Small intestine (tissue), 16 donors: ENCODE measurements at places on chromosomes 6 and 20.

DNA sequence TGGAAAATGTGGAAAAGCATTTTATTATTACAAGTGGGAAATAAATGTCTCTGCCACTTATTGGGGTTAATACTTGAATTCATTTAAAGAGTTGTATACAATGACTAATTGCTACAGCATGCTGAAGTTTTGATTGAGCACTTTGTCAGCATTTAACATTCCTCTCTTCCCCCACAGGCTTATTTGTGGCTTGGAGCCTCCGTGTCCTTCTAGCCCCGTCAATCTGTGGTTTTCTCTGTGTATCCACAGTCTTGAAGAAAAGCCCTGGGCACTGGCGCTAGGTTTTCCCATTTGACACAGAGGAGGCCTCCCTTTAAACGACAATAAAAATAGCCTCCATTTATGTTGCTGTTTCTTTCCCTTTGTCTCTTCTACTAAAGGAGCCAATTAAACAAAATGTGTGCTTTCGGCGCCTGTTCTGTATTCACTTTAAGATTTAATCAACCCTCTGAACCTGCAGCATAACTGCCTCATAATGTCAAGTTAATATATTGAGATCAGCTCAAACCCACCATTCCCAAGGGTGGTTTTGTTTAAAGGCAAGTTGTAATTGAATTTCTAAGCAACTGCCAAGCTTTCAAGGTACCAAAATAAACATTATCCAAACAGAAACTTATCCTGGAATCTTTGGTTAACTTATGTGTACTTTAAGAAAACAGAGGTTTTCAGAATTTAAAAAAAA, 326.6 kb upstream of the RNF24 start:
- DNase-seq = no peak

GRCh38 chr6:42007286-42008137, 42.8 kb upstream of the TAF8 start:
- DNase-seq = peak; percentile 34

DNA sequence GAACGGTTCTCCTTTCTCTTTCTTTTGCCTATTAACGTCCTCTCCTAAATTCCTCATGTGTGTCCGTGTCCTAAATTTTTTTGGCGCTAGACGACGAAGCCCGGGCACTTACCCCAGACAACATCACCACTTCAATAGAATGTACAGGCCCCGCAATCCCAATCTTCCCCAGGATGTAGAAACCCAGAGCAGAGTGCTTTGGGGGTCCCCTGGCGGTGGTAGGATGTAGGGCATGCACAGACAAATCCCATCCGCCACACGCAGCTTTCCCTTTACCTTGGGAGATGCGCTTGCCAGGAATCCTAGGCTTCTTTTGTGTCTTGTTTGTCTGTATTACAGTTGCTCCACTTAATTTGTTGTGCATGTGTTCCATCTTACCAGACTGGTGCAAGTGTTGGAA, 417.3 kb upstream of the ARID1B start:
- DNase-seq = no peak

- DNase-seq = no peak
These were observed 365.7 kb upstream of the EPHA7 start for GRCh38 chr6:93784794-93785693.

GRCh38 chr6:55011034-55011433, 163.3 kb upstream of the HCRTR2 start:
- no peak for DNase-seq

DNA sequence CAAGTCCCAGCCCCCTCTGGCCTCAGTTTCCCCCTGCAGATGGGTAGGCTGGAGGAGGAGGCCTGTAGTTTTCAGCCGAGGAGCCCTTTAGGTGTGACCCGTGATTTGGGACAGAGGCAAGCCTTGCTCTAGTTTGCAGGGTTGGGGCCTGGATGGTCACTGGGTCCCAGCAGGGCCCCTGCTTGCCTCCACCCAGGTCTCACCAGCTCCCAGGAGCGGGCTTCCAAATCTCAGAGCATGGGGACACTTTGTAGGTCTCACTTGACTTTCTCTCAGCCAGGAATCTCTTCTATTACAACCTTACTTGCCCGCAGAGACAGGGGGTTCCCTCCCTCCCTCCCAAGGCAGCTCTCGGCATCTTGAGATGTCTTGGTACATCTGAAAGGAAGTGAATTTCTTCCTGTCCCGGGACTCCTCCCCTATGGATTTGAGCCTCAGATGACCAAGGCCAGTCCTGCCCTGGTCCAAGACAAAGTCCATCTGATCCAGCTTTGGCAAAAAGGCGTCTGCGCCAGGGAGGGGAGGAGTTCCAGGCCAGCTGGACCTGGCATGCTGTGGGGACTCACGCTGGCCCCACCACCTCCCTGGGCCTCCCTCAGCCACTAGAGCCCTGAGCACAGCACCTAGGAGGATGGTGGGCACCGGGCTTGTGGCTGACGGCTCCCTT, 47.4 kb downstream of the SRC start:
- peak; percentile 58 for DNase-seq

DNA sequence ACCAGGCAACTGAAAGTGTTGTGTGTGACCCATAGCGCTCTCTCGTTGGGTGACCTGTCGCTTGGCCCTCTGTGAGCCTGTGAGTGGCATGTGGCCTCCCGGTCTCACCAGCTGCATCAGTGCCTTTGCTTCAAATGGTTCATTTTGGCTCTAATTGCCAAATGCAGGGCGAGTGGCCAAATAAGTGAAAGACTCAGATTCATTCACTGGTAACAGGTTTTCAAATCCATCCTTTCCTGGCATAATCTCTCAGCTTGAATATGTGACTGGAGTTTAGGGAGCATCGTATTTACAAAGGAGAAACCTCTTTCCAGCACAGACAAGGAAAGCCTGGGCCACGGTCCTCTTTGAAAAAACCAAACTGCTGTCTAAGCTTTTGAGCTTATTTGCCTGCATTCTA, 321.6 kb upstream of the QKI start:
- no peak for DNase-seq

- DNase-seq = no peak
These were observed 150.2 kb downstream of the PRL start for GRCh38 chr6:22146678-22146930.

DNA sequence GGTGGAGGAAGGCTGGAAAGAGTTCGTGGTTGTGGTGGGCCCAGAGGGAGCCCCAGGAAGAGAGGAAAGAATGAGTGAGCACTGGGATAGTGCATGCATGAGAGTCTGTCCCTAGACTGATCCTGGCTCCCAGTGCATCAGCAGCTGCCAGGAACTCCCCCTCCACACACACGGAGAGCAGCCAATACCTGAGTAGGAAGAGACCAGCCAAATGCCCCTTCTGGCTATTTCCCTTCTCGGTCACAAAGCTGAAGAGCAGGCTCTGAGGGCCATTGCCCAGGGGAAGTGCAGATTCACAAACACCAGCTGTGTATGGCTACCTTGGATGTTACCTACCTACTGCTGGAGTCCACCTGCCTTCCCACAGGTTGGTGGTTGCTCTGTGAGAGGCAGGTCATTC, 45.1 kb downstream of the GABRR2 start:
- no peak for DNase-seq

GRCh38 chr6:4413073-4413472, 277.7 kb upstream of the ECI2 start:
- no peak for DNase-seq

- no peak for DNase-seq
These were observed 14.8 kb upstream of the VNN1 start for GRCh38 chr6:132728616-132729015.

- DNase-seq = peak; percentile 97
These were observed at the start of gene FLRT3 for GRCh38 chr20:14337400-14338171. FLRT3 (minus strand) TSS chr20:14337612; CDS start chr20:14327506, 10,106 bp downstream.

DNA sequence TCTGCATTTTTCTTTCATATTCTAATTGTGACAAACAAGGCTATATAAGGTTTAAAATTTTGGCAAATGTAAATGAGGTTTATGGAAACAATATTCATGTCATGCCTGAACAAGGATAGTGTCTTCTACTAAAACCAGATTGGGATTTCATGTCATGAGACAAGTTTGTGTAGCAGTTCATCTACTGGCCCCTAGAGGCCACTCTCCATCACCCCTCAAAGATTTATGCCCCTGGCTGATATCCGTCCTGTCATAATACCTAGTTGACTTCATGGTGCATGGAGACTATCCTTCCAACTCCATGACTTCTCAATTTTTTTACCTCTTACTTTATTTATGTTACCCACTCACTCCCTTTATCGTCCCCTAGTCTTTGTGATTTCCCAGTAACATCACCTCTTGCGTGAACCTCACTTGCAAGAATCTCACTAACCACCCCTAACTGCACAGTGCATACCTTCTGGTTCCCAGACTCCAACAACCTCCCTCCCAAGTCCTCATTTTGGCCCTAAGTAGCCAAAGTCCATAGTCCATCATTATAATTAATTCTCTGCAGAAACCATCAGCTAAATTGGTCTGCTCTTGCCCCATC, 179.8 kb downstream of the TASP1 start:
- peak; percentile 36 for DNase-seq

DNA sequence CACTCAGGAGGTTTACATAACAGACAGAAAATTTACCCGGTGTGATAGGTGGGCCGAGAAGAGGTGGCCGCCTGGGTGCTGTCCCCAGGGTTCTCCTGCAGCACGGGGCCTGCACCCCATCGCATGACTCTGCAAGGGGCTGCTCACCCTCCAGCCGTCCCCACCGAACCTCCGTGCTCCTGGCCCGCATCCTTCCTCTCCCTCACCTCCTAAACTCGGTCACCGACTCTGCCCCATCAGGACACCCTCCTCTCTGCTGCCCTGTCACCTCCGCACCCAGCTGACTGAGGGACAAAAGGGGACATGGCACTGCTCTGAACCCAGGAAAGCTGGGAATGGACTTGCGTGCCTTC, 147.6 kb downstream of the SYNDIG1 start:
- DNase-seq = no peak
